Erythroblast (primary cell): ENCODE measurements at places on chromosomes 6 and 20.
A peak's percentile ranks its signal among the peaks of the same experiment; 100 is the strongest.

DNA sequence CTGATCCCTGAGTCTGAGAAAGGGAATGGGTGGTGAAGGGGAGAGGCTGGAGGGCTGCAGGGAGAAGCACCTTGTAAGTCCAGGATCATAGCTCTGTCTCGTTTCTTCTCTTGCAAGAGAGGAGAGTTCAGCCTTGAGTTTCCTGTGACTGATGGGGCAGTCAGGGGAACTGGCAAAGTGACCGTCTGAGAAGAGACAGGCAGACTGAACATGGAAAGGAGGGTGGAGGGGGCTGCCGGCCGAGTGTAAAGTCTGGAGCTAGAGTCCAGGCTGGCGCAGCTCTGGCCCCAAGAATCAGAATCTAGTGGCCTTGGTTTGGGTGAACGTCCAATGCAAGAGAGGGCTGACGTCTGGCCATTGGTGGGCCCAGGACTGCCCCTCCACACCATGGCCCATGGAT is 72.5 kb downstream of the TCP11 start:
- no peak for DNase-seq

DNA sequence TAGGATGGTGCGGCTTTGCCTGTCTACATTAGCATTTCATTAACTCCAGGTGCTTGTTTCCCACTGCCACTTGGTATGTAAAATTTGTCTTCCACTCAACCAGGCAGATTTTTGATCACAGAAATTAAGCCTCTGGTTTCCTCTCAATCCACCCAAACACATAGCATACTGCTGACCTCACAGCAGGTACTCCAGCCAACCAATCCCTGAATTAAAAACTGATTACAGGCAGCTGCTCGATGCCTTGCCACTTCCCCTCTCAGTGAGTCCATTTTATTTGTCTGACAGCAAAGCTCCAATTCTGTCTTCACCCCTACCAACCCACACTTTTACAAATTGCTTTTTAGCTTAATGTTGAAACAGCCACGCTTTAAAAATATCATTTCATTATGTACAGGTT is 95.2 kb downstream of the PLCB1 start:
- DNase-seq: no peak

DNA sequence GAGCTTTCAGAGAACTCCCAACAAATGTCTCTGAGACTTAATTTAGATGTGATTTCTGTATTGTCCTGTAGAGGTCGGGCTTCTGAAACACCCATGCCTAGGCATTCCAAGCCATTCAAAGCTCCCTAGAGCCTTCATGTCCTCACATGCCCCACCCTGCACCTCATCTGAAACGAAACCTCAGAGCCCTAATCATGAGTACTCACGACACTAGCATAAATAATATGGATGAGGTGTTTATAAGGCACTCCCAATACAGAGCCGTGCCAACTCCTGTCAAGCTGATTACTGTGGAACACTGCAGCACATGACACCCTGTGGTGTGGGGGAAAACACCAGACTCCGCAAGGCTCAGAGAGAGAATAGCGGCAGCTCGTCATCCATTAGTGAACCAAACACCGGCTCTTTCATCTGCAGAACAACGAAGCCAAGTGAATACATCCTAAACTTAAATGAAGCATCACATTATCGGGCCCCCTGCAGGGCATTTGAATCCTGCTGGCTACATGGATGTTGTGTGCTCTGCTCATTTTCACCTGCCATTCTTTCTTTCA is 83.8 kb downstream of the FNDC1 start:
- DNase-seq: peak; percentile 56

DNA sequence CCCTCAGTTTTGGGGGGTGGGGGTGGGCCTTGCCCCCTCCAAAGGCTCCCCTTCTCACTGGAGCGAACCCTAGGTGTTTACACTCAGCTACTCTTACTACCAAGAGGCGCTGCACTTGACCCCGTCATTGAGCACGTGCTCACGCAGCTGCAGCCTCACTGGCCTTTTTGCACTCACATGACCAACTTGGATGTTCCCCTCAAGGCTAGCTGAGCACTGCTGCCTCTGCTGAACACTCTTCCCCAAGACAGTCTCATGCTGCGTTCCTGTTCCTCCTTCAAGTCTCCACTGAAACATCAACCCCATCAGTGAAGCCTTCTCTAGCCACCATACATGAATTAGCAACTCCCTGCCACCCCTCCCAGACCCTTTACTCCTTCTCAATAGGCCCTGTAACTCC is 4.0 kb downstream of the SOD2 start:
- DNase-seq: no peak

DNA sequence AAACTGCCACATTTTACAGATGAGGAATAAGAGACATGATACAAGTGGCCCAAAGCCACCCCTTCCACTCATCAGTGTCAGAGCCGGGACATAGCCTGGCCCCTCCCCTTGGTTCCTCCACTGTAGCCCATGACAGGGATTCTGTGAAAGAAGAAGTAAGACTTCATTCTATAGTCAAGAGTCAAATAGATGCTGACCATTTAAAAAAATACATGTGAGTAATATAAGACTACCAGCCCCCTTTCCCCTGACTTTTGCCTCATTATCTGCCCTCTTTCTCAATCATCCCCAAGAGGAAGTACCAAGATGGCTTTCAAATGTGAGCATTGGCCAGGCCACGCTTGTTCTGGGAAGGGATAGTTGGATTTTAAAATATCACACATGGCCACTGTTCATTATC is 57.8 kb upstream of the TAB2 start:
- DNase-seq: no peak

- no peak for DNase-seq
These were observed 59.0 kb downstream of the QRSL1 start for GRCh38 chr6:106688177-106688951.

- DNase-seq: peak; percentile 82
These were observed 9.3 kb downstream of the NAPB start for GRCh38 chr20:23412026-23412425.

DNA sequence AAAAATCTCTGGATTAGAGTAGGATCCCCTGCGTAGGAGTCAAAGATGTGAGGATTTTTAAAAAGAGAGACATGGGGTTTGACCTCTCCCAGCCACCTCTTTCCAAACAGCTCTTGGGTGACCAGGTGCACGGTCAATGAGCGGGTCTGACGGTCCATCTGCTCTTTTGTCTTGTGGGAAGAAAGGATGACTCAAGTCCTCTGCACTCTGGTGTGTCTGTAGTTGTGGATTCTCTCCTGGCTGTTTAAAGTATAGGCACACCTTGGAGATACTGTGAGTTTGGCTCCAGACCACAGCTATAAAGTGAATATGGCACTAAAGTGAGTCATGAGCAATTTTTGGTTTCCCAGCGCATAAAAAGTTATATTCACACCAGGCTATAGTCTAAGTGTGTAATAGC is 209.8 kb downstream of the BMP7 start:
- no peak for DNase-seq

GRCh38 chr20:43183536-43184070 is 6.1 kb downstream of the PTPRT start:
- no peak for DNase-seq

- no peak for DNase-seq
These were observed 122.9 kb downstream of the SLC35F1 start for GRCh38 chr6:118029967-118030366.
